Activated T-cell treated with anti-CD3 and anti-CD28 coated beads for 4 hours (primary cell): ENCODE measurements at places on chromosomes 12 and 14.

- no peak for DNase-seq
These were observed 10.8 kb downstream of the RIMBP2 start for GRCh38 chr12:130705178-130705822.

- no peak for DNase-seq
These were observed 409.7 kb downstream of the NOVA1 start for GRCh38 chr14:26187996-26188620.

GRCh38 chr14:73503648-73504047 is 12.9 kb downstream of the RIOX1 start:
- DNase-seq: no peak

DNA sequence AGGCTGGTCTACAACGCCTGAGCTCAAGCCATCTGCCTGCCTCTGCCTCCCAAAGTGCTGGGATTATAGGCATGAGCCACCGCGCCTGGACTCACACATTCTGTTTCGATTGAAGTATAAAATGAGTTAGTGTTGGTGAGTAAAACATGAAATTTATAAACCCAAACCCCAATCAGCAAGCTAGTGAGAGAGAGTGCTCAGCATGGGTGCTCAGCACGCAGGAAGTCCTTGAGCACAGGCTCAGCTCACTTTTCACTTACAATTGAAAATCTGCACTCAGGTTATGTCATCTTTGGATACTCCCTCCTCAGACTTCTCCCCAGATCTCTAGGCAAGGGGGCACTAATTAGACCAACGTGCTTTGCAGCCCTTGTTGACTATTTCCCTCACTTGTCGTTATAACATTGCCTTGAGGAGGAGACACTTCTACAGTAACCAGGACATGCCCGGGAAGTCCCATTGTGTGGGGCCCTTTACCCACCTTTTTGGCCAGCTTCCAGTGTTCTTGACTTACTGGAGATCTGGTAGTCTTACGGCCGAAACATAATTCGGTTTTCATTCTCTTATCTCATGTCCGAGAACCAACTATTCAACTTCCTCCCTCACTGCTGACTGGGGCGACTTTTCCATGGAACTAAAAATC is 68.5 kb upstream of the AMN1 start:
- no peak for DNase-seq

DNA sequence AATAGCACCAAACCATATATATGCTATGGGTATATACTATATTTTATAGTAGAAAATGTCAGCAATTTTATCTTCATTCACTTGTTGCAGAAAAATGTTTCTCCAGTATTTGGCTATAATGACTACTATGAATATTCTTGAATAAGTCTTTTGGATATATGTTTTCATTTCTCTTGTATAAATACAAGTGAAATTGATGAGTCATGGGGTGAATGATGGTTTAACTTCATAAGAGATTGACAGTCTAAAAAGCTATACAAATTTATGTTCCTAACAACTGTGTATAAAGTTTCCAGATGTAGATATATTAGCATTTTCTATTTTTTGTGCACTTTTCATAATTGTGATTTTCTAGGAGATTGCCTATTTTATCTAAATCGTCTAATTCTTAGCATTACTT is 714.8 kb downstream of the TRHDE start:
- DNase-seq: no peak

DNA sequence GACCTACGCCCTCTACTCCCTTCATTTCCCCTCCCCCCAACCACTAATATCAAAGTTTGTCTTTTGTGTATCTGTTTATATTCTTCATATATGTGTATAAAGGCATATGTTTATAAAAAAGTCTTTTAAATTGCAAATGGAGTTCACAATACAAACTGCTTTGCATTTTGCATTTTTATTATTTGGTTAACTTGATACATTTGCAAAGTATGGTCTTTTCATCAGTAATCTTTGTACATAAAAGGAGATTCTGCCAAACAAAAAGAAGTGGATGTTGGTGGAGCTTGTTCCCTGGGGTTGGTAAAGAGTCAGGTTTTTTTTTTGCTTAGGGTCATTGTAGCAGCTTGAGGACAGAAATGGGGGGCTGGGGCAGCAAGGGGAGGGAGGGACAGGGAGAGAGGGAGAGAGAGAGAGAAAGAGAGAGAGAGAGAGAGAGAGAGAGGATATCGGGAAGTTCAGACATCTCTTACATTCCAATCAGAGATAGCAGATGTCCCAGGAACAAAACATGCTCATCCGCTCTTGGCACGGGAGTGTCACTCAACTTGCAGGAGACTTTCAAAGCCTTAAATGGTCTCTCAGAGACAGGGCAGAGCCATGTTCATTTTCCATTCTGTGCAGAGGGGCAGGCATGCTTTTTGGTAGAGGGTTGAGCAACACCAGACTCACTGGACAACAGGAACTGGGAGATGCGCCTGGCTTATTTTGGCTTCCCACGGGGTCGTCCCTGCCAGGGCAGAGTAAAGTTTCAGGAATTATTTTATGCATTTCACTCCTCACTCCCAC is 44.8 kb upstream of the TBX5 start:
- DNase-seq: no peak

GRCh38 chr12:72491426-72491825 is 219.3 kb downstream of the TRHDE start:
- DNase-seq: no peak

DNA sequence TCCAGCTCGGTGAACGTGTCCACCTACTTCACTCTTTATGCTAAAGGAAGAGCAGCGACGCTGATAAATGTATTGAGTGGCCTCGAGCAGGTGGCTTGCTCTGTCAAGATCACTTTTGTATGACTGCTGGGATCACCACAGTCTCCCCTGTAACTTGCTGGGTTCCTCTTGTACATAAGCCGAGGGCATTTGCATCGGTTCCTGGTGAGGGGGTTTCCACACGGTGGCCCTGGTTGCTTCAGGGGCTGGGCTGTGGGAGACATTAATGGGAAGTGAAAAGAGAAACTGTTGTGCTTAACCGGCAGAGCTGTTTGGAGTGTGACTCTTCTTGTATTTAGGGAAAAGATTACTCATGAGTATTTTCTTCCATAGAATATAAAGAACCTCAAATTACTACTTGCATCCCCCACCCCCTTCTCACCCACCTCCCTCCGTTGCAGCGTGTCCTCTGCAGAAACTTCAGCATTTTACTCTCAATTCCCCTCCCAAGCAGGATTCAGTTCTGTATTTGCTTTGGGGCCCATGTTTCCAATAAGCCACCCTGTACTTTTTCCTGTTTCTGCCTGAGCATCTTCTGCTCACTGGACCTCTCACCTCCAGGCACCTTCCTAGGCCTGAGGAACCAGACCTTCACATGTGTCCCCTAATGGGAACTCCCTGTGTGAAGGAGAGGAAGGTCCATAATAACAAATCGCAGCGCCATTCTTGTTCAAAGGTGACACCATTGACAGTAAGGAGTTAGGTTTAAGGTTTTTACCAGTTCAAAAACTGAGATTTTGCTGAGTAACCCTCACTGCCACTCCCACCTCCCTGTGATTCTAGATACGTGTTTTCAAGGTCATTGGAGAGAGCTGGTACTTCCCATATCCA is 187.0 kb downstream of the ETV6 start:
- peak; percentile 13 for DNase-seq

- no peak for DNase-seq
These were observed 12.1 kb downstream of the C14orf132 start for GRCh38 chr14:96051231-96051630.

- no peak for DNase-seq
These were observed 5.8 kb upstream of the NTN4 start for GRCh38 chr12:95796225-95796981.

DNA sequence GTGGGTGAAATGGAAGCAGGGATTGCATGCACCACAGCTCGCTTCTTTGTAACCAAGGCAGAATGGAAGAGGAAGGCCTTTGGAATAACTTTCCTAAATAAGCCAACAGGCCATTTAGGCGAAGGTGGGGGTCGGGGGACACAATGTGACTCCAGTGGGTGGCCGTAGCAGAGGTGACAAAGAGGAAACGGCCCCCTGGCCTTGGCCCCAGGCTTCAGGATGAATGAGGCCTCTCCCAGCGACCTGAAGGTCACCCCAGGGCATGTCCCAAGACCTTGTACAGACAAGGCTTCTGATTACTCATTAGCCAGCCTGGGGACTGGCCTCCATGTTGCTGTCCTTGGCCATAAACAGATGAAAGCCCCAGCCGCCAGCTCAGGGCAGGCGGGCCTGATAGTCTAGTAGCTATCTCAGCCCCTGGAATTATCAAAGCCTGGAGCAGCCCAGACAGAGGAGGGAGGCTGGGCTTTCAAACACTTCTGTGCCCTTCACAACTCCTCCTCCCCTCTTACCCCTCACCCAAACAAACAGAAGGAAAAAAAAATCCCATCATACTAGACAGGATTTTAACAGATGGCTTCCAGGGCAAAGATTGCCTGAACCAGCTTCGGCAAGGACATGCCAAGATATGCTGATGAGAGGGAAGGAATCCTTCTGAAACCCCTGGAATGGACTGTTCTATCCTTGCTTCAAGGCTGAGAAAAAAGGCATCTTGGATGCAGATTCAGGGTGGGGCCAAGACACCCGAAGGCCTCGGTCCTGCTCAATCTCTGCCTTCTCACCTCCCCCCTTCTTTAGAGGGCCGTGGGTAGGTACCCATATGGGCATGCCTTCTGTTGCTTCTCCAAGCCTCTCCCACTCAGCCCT is 142.3 kb upstream of the PARP11 start:
- DNase-seq: no peak

DNA sequence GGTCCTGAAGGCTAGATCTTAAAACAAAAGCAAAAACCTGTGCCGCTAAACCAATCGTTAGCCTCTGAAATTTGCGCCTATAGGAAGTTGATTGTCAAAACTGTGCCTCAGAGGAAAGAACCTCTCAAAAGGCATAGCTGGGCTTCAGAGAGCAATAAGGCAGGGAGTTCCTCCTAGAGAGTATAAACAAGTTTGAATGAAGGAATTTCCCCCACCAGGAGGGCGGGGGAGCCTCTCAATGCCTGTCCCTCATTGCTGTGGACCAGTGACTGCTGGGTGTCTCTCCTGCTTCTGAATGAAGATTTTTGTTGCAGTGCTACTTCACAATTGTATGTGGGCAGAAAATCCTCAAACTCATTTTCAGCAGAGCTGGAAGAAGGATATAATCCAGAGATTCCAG is 88.6 kb downstream of the KCNK10 start:
- no peak for DNase-seq

DNA sequence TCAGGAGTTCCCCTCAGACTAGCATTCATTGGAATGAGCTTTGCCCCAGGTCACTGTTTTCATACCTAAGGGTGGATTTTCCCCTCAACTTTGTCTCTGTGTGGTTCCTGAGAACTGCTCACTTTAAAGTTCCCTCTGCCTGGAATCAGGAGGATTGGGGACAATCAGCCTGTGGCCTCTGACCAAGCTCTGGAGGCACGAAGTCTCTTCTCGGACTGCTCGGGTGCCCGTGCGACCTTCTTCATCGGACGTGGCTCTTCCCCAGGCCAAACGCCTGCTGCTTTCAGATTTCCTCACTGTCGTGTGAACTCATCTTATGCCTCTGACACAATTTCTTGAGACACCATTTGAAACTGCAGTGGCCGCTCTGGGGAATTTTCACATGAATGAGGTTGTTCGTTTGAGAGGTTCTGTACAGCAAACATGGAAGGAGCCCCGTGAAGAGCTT is 153.7 kb upstream of the PZP start:
- DNase-seq: no peak

DNA sequence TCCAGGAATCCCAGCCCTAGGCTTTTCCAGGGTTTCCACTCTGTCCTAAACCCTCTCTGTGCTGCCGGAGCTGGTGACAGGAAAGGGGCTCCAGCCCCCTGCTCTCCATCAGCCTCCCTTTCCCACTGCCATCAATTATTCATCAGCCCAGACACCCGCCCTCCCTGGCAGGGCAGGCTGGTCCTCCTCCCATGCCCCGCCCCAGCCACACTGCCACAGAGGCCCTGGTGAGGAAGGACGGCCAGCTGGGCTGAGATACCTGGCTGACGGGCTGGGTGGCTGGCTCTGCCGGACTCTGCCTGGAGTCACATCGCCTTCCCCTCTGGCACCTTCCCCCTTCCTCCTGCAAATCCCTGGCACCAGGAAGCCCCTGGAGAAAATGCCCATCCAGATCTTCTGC is 11.9 kb upstream of the SMARCD1 start:
- DNase-seq: no peak

GRCh38 chr14:89384023-89384422 is 33.0 kb downstream of the FOXN3 start:
- no peak for DNase-seq

DNA sequence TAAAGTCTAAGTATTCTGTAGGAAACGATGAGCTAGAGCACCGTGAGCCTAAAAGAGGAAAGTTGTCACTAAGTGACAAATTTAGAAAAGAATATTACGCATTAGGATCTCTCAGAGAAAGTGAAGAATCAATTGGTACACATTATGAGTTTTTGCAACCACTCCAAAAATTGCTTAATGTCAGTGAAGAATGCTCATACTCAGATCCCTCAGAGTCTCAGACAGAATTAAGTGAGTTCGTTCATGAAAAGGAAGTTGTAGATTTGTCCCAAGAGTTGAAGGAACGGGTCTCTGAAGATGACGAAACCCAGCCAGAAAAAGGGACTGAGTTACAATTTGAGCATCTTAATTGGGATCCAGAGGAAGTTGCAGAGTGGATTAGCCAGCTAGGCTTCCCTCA is 1.5 kb downstream of the SAMD15 start:
- no peak for DNase-seq

- no peak for DNase-seq
These were observed 52.9 kb downstream of the EGLN3 start for GRCh38 chr14:33897878-33898535.

DNA sequence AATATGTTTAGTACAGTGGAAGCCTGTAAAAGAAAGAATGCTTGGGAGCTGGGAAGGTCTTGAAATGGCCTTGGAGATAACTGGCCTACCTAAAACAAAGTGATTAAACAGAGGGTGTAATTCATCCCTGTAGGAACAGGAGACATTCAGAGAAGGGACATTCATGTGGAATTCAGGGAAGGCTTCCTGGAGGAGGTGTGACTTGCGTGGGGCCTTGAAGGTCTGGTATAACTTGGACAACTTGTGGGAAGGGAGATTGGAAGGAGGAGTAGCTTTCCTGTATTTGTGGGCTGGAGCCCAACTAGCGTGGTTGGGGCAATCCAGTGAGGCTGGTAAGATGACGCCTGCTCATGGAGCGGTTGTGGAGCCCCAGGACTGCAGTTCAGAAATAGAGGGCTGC is 156.4 kb downstream of the AACS start:
- no peak for DNase-seq
